ENCODE measurements at places on chromosomes 12 and 14.

GRCh38 chr12:95216711-95217376 lies 423 bp downstream of the FGD6 start:
- no peak for DNase-seq

GRCh38 chr14:67428501-67429031 lies 16.6 kb upstream of the PLEK2 start:
- no peak for DNase-seq

- DNase-seq: no peak
Measured at GRCh38 chr12:29698756-29699155, 85.0 kb downstream of the TMTC1 start.

DNA sequence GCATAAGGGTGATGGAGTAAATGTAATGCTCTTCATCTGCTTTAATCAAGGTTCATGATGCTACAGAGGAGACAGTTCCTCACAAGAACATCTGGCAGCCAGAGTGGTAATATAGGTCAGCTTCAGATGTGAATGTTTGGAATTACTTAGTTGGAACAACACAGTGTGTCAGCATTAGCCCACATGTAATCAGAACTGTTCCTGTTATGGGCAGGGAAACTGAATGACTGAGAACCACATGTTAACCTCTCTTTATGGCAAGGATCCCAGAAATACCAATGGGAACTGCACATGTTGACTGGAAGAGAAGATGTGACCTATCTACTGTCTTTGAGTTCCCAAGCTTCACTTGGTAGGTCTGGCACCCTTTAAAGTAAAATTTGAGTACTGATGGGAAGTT lies 390.1 kb upstream of the PDE3A start:
- DNase-seq: no peak

GRCh38 chr12:4607056-4607455 lies 41.8 kb downstream of the AKAP3 start:
- DNase-seq: no peak

DNA sequence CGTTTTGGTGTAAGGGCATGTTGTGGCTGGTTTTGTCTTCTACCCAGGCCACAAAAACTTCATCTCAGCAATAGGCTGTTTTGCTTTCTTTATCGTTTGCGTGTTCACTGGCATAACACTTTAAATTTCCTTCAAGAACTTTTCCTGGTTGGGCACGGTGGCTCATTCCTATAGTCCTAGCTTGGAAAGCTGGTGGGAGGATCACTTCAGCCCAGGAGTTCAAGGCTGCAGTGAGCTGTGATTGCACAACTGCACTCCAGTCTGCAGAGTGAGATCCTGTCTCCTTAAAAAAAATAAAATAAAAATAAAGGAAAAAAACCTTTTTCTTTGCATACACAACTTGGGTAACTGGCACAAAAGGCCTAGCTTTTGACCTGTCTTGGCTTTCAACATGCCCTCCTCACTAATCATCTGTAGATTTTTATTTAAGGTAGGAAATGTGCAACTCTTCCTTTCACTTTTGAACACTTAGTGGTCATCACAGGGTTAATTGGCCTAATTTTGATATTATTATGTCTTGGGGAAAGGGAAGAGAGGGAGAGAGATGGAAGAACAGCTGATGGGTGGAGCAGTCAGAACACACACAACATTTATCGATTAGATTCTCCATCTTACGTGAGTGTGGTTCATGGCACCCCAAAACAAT lies 78.9 kb upstream of the PSMA6 start:
- DNase-seq: no peak

- peak; percentile 55 for DNase-seq
Measured at GRCh38 chr14:102088012-102088792, 1.4 kb upstream of the HSP90AA1 start.

DNA sequence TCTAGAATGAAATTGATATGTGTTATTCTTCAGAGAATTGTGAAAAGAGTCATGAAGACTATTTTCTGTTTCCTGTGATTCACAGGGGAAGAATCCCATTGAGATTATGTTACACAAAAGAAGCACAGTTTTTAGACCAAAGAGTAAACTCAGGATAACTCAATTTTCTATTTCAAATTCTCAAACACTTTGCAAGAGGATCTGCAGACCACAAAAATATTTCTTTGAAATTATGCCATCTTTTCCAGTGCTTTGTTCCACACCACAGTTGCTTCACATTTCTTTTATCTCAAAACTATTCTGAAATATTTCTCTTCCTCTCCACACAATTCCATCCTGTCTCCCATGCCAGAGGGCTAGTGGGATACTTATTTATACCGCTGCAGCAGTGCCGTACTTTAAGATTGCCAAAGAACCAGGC lies 188.9 kb upstream of the FOXG1 start:
- DNase-seq: no peak

DNA sequence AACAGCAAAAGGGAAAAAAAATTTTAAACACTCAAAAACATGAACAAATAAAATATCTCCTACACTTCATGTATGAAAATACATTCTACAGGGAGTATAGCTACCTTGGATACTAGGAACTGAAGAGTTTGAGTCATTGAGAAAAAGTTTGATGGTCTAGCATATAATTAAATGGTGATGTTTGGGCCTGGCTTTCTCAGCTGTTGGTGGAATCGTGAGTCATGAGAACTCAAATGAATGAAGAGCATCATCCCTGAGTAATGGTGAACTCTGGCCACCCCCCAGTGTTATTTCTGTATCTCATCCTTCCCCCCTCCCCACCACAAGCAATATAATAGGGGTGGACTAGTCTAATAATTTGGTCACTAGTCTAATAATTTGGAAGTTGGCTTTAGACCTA lies 6.7 kb upstream of the SLC6A15 start:
- DNase-seq: no peak

DNA sequence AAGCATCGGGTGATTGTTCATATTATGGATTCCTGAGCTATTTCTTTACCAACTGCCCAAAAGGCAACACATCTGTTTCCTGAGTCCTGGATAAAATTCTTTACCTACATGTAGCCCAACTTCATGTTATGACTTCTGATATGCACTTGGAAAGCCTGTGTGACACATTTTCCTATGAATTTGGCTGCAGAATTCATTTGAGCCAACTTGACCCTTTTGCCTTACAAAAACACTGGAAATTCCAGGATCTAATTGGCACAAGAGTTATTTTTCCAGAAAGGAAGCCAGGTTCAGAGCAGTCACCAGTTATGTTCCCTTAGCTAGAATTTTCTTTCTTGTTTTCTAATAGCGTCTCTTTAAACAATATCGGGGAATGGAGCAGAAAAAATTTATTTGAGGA lies 202.5 kb upstream of the LRIG3 start:
- DNase-seq: no peak

- DNase-seq: no peak
Measured at GRCh38 chr14:96272777-96273473, 16.9 kb downstream of the BDKRB1 start.

GRCh38 chr14:28661171-28661772 lies 105.3 kb upstream of the FOXG1 start:
- no peak for DNase-seq

DNA sequence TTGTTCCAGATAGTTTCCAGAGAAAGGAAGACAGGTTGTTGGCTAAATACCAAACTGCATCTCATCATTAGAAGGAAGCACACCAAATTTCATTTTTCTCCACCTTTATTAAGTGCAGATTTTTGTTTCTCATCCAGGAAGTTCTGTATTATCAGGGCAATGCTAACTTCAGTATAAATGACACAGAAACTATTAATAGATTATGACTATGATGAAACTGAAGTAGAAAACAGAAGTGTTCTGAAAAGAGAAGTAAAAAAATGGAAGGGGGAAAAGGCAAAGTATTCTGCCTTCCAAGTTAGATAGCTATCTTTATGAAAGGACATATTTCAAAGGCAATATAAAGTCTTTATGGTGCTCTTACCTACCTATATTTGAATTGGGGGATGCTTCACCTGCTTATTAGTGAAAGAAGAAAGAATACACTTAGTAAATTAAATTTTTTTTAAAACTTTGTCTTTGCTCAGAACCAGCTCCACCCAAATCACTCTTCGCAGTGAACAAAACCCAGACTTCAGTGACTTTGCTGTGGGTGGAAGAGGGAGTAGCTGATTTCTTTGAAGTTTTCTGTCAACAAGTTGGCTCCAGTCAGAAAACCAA lies 223.9 kb downstream of the PTPRO start:
- no peak for DNase-seq

- no peak for DNase-seq
Measured at GRCh38 chr12:101838628-101839323, 8.0 kb upstream of the GNPTAB start.

DNA sequence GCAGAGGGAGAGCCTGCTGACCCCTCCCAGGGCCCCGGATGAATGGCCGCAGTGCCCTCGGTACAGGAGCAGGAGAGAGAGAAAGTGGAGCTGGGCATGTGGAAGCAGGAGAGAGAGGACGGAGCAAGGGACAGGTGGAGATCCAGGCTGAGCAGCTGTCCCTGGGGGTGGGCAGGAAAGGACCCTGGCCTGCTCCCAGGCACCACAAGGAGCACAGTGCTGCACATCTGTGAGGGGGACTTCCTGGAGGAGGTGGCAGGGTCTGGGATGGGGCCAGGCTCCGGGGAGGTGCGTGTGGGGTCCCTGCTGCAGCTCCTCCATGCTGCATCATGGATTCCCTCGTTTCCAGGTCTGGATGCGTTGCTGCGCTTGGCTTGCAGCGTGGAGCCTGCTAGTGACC lies 13.0 kb upstream of the DLK1 start:
- no peak for DNase-seq

DNA sequence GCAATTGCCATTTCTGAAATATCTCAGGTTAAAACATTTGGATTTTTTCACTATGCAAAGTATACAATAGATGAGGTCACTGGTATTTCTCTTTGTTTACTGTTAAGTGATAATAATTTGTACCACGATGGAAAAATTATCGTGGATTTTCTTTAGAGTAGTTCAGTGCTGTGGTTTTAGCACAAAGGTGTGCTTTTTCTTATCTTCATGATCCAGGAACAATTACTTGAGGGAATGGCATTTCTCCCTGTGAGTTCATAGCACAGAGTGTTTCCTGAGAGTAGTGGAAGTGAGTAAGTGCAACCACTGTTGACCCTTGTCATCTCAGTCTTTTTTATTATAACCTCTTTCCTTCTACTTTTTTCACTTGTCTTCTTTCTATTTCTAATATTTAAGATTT lies 86.8 kb downstream of the FGD4 start:
- DNase-seq: no peak

GRCh38 chr12:202081-202731 lies 11.8 kb downstream of the SLC6A12 start:
- no peak for DNase-seq

DNA sequence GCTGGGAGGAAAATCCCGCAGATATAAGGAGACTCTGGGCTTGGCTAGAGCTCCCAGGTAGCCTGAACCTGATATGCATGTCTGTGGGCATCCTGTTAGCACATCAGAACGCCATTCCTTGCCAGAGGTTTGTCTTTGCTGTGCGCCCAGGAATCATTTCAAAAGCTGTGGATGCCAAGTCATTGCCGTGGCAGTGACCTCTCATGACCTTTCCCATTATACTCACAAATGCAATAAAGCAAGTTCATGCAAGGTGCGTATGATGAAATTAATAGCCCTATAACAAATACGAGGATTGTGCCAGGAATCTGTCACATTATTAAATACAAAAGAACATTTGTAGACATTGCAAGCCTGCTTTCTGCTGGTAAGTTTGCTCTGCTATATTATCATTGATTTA lies 229.1 kb upstream of the PELI2 start:
- DNase-seq: no peak

GRCh38 chr12:106046301-106046846 lies 92.4 kb downstream of the NUAK1 start:
- DNase-seq: no peak

DNA sequence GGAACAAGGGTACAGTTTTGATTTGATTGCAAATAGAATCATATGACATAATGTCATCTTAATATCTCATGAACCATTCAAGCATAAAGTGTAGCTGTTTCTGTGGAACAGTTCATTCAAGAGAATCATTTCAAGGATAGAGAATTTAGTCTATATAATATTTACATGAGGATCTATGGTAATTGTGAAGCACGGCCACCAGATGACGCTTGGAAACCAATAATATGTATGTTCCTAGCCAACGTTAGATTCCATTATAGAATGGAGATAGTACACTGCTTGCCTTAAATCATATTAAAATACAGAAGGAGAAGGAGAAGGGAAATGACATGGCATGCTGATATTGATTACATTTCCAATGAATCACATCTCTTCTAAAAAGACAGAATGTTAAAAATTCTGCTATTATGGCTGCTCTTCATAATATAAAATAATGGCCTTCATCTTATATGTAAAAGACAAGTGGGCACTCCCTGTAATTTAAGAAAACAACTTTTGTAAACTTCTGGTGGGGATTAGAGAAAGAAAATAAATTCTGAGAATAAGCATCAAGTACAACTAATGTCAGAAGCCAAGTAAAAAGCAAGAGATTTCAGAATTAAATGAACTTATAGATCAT lies 351.0 kb downstream of the NAV3 start:
- no peak for DNase-seq

- no peak for DNase-seq
Measured at GRCh38 chr12:65598688-65599087, 225.6 kb upstream of the HMGA2 start.

- no peak for DNase-seq
Measured at GRCh38 chr12:51192284-51192671, 19.3 kb upstream of the TFCP2 start.

GRCh38 chr12:62317017-62317416 lies 56.8 kb downstream of the USP15 start:
- no peak for DNase-seq

GRCh38 chr14:30748343-30748742 lies 126.0 kb upstream of the COCH start:
- DNase-seq: no peak

DNA sequence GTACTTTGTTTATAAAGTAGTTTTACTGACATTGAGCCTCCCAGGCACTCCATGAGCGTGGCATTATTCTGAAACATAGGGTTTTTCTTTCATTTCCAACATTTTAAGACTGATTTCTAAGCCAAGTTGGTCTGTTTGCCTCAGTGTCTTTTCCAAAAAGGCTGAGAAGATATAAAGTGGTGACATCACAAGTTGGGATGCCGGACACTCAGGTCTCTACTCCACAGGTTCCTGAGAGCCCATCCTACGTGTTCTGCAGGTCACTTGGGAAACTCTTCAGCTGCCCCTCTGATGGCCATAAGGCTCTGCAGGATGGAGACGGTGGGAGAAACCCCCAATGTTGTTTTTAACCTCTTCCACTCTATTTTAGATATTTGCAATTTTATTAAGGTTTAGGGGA lies 6.0 kb downstream of the RFX4 start:
- DNase-seq: no peak

GRCh38 chr14:23665302-23666016 lies 29.3 kb downstream of the DHRS2 start:
- no peak for DNase-seq

All from activated CD4-positive, alpha-beta memory T cell treated with anti-CD3 and anti-CD28 coated beads, Interleukin-2, amount 10 ng/mL, durations not matched to agents 7 days and 5 days (primary cell).